ENCODE measurements at places on chromosomes 7 and 10.

- DNase-seq = no peak
Observed at GRCh38 chr7:20409961-20410360, 79.3 kb downstream of the ITGB8 start.

- DNase-seq = no peak
Observed at GRCh38 chr7:106462365-106462859, 177.6 kb upstream of the NAMPT start.

DNA sequence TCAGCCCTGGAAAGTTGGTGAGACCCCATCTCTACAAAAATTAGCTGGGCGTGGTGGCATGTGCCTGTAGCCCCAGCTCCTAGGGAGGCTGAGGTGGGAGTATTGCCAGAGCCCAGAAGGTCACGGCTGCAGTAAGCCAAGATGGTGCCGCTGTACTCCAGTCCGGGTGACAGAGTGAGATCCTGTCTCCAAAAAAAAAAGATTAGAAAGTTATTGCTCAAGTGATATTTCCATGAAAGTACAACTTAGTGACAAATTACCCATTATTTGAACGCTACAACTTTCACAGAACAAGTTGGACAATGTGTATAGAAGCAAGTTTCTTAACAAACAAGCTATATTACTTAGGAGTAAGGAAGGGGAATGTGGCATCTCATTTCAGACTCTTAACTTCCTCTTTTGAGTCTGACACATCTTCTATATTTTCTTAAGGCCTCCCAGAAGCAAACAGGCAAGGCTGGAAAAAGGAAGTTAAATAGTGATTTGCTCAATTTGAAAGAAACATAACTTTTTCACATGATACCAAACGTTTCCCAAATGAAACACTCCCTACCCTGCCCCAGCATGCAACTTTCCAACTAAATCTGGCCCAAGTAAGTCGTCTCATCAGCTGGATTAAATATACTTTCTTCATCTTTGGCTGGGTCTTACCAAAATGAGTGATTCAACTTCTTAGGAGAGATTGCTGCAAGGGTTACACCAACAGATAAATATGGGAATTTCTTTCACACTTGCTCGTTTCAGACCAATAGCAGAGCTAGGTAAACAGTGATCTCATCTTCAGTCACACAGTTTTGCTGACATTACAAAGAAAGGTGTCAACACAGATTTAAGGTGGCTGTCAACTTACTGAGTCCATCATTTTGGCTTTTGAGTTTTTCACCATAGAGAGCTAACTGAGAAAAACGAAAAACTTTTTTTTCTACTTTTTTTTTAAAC lies 66.3 kb upstream of the KLF6 start:
- DNase-seq = no peak

GRCh38 chr10:32795598-32796183 lies 162.3 kb downstream of the ITGB1 start:
- DNase-seq = no peak

- no peak for DNase-seq
Observed at GRCh38 chr7:55441774-55442522, 76.8 kb downstream of the LANCL2 start.

- no peak for DNase-seq
Observed at GRCh38 chr10:101993221-101993620, 62.8 kb downstream of the ARMH3 start.

DNA sequence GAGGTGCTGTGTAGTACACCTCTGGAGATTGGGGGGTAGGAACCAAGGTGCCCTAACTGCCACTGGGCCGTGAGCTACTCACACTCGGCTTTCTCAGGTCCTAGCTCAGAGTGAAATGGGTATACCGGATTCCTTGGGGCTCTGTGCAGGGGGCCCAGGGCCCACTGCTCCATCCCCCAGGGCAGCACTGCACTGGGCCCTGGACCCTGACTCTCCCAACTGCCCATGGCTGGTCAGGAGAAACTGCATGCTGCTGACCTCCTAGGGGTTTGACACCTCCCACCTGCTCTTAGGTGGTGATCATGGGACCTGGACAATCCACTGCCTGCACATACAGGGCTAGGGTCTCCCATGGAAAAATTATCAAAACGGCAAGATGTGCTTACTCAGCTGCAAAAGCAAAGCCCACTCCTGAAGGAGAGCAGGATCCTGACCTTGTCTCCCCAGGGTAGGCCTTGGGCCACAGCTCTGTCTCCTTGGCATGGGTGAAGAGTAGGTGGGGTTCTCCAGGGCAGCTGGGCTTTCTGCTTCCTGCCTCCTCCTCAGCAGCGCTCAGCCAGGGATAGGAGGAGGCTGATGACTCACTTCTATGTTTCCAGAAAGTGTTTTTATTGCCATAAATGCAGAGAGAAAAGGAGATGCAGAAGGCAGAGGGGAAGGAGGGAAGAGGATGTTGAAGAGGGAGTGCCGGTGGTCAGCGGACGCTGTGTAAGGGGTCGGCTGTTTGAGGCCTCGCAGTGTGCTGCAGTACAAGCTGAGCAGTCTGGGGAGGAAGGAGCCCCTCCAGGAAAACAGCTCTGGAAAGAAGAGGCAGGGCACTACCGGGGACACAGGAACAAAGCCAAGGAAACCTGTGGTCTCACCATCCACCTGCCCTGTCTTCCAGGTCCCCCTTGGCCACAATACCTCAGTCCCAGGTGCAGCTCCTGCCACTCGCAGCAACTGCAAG lies 107.8 kb downstream of the ARHGAP22 start:
- DNase-seq = no peak

DNA sequence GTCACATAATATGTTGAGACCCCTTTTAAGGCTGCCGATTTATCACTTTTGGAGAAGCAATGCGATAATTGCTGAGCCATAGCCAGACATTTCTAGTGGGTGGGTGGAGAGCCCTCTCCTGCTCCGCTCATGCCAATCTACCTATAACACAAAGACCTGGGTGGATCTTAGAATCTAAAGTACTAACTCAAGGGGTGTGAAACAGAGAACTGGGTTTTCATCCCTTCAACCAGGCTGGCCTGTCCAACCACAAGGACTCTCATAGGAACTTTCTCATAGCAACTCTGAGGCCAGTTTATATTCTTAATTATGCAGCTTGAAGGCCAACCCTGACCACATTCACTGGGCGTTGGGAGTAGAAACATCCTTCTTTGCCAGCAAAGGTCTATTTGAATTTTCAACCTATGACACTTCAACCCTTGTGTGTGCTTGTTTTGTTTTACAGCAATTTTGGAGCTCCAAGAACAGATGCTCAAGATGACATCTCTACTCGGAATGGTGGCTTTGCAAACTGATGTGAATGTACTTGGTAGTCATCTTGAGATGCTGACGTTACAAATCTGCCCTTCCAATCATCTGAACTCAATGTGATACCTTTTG lies 1198.2 kb upstream of the AUTS2 start:
- no peak for DNase-seq
